ENCODE measurements at places on chromosomes 6 and 20.

- no peak for DNase-seq
Measured at GRCh38 chr6:163384510-163384909, 30.0 kb upstream of the QKI start.

GRCh38 chr6:36197739-36198221 lies 1.2 kb downstream of the BRPF3 start:
- DNase-seq: no peak

- DNase-seq: no peak
Measured at GRCh38 chr20:61772828-61773631, 292.7 kb downstream of the TAF4 start.

GRCh38 chr6:6176586-6177228 lies 143.8 kb downstream of the F13A1 start:
- DNase-seq: no peak

GRCh38 chr6:19413323-19413722 lies 423.8 kb upstream of the ID4 start:
- DNase-seq: no peak

All from NCI-H510A treated with DMSO at 0.1 percent for 48 hours (cell line).